ENCODE measurements at places on chromosomes 6 and 20. TPM values are rescaled to one million over a fixed set of nuclear protein-coding genes. Genes with fewer than 3 reads are reported as not detected.

ECI2 gene
- total RNA-seq, result 40.2 TPM

DSP gene
- total RNA-seq, result 22.8 TPM

KHDRBS2 gene
- total RNA-seq, result 10.9 TPM

MYLK4 gene
- 0.56 TPM for total RNA-seq

DNA sequence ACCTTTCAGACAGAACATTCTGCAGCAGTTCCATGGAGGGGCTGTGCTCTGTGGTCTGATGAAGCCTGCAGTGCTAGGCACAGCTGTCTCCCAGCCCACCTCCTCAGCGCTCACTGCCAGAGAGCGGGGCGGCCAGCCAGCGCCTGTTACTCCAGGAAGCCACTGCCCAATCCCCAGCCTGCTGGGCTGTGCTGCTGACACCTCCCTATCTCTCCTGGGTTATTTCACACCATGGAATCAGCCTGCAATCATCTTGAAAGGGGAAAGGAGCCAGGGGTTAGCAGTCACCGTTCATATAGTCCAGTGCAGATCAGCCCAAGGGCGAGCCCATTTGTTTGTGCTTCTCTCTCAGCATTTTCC, 46.3 kb upstream of the NHSL1 start:
- peak; percentile 75 for DNase-seq

DNA sequence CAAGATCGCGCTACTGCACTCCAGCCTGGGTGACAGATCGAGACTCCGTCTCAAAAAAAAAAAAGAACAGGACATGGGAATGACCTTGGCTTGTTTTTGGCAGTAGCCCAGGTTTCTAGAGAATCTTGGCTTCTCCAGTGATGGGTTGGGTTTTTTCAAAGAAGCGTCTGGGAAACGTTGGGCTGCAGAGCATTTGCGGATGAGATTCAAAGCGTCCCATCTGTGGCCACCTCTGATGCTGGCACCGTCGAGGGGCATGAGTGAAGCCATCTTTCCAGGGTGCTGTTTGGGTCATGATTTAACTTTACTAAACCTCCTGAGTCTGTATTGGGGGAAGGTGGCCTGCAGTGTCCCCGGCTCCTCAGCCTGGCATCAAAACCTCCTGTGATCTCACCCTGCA, 43.2 kb upstream of the SRF start:
- DNase-seq, result no peak

GRCh38 chr6:168100803-168101589, 22.0 kb upstream of the FRMD1 start:
- peak; percentile 34 for DNase-seq

- DNase-seq, result peak; percentile 67
Observed at GRCh38 chr20:48657426-48658197, 170.2 kb downstream of the PREX1 start.

- DNase-seq, result no peak
Observed at GRCh38 chr6:25007269-25007699, 71.5 kb upstream of the RIPOR2 start.

GRCh38 chr20:53330601-53331140, 263.0 kb downstream of the ZNF217 start:
- no peak for DNase-seq

DNA sequence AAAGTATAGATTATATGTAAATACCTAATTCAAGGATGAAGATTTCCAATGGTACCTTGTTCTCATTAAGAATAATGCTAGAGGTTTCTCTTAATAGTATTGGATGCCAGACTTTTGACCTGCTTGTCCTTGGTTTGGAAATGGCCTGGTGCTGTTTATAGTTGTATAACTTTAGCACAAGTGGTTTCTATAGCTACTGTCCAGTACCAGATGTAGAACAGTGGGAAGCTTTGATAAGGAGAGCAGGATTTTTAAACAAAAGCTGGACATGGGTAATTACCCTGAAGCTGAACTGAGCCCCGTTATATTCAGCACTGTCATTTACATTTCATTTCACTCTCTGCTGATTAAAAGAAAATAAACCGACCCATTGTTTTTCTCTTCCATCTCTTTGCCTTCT, 43.7 kb downstream of the TRMT11 start:
- no peak for DNase-seq

DNA sequence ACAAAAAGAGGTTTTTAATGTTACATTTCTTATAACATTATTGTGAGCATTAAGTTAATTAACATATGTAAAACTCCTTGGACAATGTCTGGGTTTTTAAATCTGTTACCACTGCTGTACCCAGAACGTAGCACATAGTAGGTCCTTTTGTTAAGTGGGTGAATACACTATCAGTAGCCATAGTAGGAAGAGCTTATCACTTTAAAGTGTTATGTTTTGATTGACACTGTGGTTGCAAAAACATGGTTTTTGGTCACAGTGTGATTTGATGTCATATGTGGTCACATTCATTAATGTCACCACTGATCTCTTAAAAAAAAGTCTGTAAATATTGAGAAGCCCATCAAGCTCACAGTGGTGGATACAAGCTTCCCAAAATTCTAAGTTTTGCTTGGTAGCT, 160.7 kb downstream of the PLCB1 start:
- no peak for DNase-seq

DNA sequence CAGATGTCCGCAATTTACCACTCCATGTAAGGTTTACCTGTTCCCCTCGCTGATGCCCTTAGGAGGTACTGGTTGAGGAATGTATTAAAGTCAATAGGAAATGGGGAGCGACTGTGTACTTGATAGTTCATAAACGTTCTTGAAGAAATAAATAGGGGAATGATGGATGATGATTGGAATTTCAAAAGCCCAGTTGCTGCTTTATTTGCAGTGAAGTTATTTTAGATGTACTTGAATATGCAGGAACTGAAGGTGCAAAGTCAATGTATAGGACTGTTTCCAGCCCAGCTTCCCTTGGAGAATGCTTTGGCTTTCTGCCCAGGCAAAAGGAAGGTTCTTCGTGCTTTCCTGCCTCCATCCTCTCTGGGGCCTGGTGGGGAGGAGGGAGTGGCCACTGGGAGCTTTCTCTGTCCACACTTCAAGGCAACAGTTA, 19.8 kb downstream of the ADGRF5 start:
- no peak for DNase-seq

- no peak for DNase-seq
Observed at GRCh38 chr6:33981421-33981820, 164.5 kb downstream of the GRM4 start.

DNA sequence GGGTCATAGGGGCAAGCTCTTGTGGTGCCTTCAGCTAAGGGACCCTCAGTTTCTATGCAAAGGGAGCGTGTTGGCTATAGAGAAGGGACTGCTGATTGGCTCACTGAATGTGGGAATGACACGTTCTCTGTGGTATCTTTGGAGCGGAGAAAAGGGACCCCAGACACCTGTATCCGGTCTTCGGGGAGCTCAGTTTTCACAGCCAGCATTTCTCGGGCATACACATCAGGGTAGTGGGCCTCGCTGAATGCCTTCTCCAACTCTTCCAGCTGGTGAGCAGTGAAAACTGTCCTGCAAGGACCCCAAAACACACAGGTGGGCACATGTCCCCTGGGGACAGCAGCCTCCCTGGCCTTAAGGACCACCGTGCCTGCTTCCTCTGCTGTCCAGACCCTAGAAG, 3.3 kb downstream of the VSX1 start:
- DNase-seq, result no peak

DNA sequence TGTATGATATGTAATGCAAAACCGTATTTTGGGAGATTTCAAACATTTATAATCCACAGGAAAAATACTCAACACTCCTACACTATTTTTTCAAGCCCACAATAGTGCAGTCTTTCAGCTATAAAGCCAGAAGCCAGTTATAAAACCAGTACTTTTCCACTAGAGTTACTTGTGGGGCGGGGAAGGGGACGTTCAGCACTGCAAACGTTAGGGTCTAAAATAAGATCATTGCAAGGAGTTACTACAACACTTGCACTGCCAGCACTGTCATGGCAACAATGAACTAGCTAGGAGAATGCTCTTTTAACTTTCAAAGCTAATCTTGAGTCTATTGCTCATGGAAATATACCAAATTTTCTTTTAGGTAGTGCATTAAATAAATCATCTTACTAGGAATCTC, 14.7 kb downstream of the SESN1 start:
- DNase-seq, result no peak

DNA sequence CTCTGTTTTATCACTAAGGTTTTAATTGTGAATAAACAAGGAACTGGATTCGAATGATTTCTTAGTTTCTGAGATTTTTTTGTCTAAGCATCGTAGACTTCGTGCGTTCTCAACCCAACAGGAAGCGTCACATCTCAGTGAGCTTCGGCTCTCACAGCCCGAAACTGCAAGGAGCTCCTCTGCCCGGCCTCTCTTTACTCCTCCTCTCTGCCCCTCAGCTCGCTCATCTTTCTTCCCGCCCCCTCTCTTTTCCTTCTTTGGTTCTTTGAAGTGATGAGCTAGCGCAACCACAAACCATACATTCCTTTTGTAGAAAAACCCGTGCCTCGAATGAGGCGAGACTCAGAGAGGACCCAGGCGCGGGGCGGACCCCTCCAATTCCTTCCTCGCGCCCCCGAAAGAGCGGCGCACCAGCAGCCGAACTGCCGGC, 480 bp upstream of the NT5E start:
- DNase-seq, result no peak

GRCh38 chr20:47438464-47439381, 63.0 kb upstream of the NCOA3 start:
- no peak for DNase-seq

Measured in lower lobe of right lung (tissue), 2 donors.